ENCODE measurements at places on chromosomes 2 and 18. TPM values are rescaled to one million over a fixed set of nuclear protein-coding genes. Genes with fewer than 3 reads are reported as not detected.
A peak's percentile ranks its signal among the peaks of the same experiment; 100 is the strongest.

DNA sequence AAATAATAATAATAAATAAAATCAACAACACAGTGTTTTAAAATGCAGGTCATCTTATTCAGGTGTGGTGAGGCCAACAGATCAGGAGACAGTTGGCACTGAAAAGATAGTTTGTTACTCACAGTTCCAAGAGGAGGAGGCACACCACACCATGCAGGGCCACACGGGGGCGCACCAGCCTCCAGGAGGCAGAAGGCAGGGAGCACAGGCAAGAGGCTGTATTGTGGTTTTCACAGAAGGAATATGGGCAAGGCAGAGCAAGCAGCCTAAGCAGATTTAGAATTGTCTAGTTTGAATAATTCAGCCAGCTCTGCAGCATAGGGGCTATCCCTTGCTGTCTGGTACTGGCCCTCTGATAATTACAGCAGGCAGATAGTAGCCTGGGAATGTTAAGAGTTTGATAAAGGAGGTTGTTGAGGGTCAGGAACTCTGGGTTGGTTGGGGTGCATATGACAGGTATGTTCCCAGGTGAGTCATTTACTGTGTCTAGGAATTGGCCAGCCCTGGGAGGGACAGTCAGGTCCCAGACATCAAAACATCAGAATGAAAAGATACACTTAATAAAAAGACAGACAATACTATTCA is 31.3 kb downstream of the KIAA2012 start:
- no peak for DNase-seq

- no peak for DNase-seq
Observed at GRCh38 chr18:21908711-21909110, 168.1 kb downstream of the MIB1 start.

GRCh38 chr2:192419786-192420185 is 225.1 kb upstream of the TMEFF2 start:
- no peak for DNase-seq

GRCh38 chr2:131058214-131058843 is 34.9 kb downstream of the FAM168B start:
- no peak for DNase-seq

DNA sequence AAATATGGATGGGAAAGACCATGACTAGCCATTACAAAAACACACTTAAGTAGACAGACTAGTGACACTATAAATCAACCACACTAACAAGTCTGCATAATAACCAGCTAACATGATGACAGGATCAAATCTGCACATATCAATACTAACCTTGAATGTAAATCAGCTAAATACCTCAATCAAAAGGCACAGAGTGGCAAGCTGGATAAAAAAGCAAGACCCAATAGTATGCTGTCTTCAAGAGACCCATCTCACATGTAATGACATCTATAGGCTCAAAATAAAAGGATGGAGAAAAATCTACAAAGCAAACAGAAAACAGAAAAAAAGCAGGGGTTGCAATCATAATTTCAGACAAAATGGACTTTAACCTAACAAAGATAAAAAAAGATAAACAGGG is 16.3 kb downstream of the PFN4 start:
- DNase-seq: no peak

GRCh38 chr2:126910637-126911036 is 11.9 kb downstream of the TEX51 start:
- no peak for DNase-seq

GRCh38 chr2:241849616-241850543 is 8.8 kb downstream of the PDCD1 start:
- peak; percentile 44 for DNase-seq

DNA sequence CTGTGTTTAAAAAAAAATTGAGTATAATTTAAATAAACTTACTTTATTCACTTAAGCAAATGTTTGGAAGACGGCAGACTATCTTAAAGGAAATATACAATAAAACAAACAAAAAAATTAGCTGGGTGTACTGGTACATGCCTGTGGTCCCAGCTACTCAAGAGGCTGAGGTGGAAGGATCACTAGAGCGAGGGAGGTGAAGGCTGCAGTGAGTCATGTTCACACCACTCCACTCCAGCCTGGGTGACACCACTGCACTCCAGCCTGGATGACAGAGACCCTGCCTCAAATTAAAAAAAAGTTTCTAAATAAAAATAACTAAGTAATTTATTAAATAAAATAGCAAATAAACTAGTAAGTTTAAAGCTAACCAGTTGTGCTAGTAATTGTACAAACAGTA is 7.5 kb downstream of the PUM2 start:
- no peak for DNase-seq

Gene REEP1
- not detected for polyA plus RNA-seq

Gene GKN2
- polyA plus RNA-seq: not detected

Gene ZAP70
- 184 TPM for polyA plus RNA-seq

Gene MBD5
- polyA plus RNA-seq: 16.9 TPM

Gene IL37
- polyA plus RNA-seq: not detected
